Stimulated activated CD4-positive, alpha-beta T cell treated with anti-CD3 and anti-CD28 coated beads, Interleukin-4, amount 100 ng/mL, for 48 hours (primary cell): ENCODE measurements at places on chromosomes 11 and 22.

- no peak for DNase-seq
Measured at GRCh38 chr11:106422583-106422982, 345.1 kb downstream of the AASDHPPT start.

GRCh38 chr22:38153821-38154562 is 27.6 kb downstream of the PLA2G6 start:
- DNase-seq, result no peak

- no peak for DNase-seq
Measured at GRCh38 chr22:28547132-28547842, 132.4 kb downstream of the TTC28 start.

DNA sequence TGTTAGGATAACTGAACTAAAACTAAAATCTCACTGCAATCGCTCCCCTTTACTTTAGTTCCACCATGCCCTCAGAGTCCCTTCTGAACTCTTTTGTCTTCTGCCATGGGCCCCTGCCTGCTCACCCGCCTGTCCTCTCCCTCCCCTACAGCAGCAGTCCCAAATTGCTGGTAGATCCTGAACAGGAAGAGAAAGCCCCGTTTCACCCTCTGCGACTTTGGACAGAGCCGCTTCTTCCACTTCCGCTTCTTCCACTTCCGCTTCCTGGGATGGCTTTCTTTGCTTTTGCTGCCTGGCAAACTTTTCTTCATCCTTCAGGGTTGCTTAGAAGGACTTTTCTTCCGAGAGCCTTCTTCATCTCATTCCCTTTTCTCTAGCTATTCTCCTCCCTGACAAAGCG is 35.7 kb upstream of the TLCD5 start:
- DNase-seq, result no peak

- DNase-seq, result no peak
Measured at GRCh38 chr11:123255909-123256308, 60.9 kb upstream of the CLMP start.

DNA sequence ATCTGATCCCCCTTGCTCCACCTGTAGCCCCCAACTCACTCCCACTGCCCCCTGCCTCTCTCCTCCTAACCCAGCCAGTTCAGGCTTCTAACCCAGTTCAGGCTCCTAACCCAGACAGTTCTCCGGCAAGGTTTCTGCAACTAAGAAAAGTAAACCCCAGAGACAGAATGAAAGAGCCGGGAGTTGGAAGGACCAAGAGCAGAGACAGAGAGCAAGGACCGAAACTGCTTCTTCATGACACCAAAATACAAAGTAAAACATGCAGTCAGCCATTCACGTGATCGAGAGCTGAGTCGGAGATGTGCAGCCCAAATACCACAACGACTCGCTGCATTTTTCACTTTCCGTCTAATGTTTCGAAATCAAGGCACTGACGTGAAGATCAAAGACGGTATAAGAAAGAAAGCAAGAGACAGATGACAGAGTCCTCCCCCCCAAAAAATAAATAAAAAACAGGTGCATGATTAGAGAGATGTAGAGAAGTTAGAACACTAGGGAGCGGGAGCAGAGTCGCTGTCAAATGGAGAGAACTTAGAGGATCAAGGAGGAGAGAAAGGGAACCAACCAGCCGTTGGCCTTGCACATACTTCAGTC is 884 bp downstream of the IL10RA start:
- peak; percentile 63 for DNase-seq

DNA sequence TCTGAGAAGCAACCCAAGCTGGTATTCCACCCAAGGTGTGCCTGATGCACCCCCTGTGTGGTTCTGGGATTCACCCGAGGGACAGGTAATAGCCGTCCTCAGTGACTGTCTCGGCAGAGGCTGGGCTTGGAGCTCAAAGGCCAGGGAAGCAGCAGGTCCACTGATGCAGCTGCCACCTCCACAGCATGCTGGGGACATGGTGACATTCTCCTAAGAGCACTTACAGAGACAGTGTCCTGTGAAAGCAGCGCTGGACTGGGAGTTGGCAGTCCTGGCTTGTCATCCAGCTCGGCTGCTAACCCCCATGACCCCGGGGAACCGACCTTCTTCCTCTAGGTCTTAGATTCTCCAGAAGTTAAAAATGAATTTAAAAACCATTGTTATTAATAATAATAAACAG is 72.8 kb downstream of the RPUSD4 start:
- DNase-seq, result no peak

- DNase-seq, result no peak
Measured at GRCh38 chr11:106463796-106464201, 386.3 kb downstream of the AASDHPPT start.

GRCh38 chr11:129840236-129840635 is 24.6 kb downstream of the TMEM45B start:
- no peak for DNase-seq

- no peak for DNase-seq
Measured at GRCh38 chr22:49108636-49109315, 718.9 kb downstream of the BRD1 start.

GRCh38 chr22:21688706-21689381 is 23.0 kb downstream of the PPIL2 start:
- no peak for DNase-seq

DNA sequence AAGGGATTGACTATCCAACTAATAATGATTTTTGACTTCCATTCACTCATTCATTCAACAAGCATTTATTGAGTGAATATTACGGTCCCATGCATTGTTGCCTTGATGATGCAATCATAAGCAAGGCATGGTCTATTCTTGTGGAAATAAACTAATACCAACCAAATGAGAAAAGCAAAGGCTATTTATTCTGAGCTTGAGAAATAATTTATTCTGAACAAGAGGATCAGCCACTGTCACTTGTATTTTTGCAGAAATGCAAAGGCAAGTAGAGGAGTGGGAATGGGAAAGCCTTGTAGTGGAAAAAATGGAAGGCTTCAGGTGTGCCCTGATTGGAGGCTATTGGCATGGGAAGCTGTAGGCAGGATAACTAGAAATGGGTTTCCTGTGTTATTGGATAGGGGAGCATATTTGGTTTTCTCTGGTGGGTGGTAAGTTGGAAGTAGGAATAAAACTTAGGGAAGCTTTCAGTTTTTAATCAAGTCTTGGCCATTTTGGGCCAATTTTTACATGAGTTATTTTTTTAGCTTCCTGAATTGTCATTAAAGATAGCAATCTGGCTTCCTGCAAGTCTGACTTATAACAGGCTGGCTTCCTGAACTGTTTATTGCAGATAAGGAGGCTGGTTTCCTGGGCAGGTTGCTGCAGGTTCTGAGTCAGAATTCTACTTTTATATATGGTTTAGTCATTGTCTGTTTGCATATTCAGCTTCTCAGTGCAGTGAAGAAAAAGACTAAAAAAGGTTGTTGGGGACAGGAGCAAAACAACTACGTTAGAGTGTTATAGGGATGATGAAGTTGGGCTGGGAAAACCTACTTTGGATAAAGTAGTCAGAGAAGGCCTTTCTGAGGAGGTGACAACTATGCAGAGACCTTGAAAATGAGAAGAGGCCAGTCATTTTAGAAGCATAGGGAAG is 106.7 kb downstream of the APIP start:
- no peak for DNase-seq

DNA sequence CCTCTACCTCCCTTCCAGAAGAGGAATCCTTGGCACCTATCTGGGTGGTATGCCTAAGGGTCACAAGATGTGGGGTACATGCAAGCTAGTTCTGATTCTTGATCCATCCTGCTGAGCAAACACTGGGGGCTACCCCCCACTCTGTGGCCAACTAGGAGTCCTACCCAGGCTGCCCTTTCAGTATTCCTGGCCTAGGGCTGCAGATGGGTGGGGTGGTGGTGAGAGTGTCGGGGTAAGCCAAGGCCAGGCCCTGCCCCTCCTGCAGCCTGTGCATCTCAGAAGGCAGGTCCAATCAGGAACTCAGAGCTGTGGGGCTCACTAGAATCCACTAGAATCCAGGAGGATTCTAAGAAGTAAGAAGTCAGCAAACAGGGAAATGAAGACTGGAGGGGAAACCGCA is 10.9 kb downstream of the SSH3 start:
- DNase-seq, result no peak

- peak; percentile 54 for DNase-seq
Measured at GRCh38 chr22:29394931-29395581, 6.7 kb upstream of the AP1B1 start.

DNA sequence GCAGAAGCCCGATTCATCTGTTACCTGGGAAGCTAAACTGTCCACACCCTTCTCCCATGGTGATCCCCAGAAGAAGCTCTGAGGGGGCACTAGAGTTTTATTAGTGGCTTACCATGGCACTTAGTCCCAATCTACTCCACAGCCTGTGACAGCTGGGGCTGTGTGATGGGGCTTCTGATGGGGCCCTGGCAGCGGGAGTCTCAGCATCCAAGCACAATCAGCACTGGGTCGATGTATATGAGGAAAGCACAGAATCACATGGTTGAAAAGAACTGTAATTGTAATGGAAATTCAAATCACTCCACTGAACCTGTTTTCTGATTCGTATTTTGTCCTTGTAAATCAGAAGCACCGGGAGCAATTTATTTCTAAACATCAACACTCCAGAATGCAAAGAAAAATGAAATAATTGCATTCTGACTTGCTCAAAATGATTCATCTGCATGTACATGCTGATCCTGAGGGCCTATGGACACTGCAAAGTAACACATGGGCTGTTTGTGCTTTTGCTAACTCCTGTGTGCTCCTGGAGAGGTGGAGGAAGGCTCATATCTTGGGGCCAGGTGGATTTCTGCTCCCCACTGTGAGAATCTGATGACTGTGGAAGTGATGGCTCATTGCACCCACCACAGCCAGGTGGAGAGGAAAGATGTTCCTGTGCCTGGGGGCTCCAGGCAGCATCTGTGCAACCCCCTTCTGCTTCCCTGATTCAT is 203.0 kb downstream of the KIRREL3 start:
- no peak for DNase-seq

- DNase-seq, result no peak
Measured at GRCh38 chr11:34300026-34300925, 57.5 kb downstream of the ABTB2 start.

GRCh38 chr11:74311352-74311926 is at the start of gene P4HA3:
P4HA3 (minus strand) TSS chr11:74311640; CDS start chr11:74311611, 29 bp downstream.
- DNase-seq, result peak; percentile 65

GRCh38 chr22:49724030-49724892 is 103.4 kb downstream of the BRD1 start:
- peak; percentile 13 for DNase-seq

- DNase-seq, result no peak
Measured at GRCh38 chr22:21707677-21708076, 27.9 kb downstream of the YPEL1 start.

- DNase-seq, result peak; percentile 18
Measured at GRCh38 chr22:44023404-44024287, 456 bp upstream of the PARVB start.

DNA sequence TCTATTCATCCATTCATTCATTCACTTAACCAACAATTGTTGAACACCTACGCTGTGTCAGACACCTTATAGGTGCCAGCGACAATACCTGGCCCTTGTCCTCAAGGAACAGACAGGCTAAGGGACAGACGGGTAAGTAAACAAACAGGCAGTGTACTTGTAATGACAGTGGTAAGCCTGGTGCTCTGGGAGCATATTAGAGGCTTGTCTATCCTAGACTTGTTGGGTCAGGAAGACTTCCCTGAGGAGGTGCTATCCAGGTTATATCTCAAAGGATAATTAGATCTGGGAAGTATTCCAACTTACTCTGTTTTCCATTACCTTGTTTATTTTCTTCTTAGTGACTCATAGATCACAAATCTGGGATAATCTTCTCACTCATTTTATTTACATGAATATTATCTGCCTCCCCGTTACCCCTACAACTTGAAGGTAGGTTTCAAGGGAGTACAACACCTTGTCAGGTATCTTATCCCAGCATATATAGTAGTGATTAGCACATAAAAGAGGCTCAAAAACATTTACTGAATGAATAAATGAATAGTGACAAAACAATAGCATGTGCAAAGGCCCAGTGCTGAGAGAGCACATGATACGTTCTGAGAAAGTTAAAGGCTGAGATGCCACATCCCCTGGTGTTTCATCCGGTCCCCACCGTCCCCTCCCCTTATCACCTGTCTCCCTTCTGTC is 75.3 kb upstream of the NCAM1 start:
- DNase-seq, result no peak

DNA sequence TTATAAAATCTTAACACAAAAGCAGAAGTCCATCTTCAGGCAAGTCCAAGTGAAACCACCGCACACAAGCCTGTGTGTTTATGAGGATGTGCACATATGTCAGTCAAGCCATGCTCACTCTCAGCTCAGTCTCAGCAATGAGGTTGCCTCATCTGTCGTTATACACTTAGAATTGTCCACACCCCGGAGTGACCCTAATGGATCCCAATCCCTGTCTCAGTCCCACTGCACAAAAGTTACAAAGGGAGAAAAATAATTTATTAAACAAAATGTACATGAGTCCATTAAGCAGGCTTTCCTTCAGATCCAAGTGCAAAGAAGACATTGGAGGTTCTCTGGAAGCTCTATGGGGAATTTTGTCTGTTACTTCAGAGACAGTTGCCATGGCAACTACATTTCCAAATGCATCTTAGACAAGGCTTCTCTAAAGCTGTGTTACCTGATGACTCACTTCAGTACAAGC is 24.4 kb downstream of the OR8B12 start:
- DNase-seq, result no peak

GRCh38 chr11:14334893-14335292 is 24.1 kb downstream of the RRAS2 start:
- no peak for DNase-seq

DNA sequence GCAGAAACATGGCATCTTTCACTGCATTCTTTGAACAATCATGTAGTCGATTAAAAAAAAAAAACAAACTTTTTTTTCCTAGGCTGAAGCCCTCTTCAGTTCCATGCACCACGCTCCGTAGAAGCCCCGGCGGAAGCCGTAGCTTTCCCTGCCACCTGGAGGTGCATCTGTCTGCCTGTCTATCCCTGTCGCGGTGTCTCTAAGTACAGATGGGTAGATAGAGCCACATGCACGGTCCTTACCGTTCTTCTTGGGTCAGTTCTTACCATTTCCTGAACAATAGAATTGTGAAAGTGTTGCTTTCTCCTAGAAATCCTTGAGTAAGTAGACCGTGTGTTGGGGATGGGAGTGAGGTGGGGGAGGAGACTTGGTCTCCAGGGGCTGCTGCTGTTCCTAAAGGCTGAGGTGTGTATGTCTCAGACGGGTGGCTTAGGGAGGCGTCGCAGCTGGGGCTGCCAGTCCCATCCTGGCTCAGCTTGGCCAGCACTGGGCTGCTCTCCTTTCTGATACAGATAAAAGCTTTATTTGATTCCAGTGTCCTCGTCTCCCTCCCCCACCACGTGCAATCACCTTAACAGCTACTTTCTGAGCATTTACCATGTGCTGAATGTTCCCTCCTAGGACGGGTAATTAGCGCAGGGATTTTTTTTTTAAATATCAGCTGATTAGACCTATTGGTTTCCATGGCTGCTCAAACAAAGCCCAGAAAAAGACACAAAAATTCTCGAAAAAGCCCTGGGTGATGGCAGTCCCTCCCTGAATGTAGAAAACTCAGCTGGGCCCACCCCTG is 46.8 kb downstream of the MACROD1 start:
- DNase-seq, result no peak
